ENCODE measurements at places on chromosomes 3 and 15.

GRCh38 chr15:52683580-52683979, 4.4 kb upstream of the ATOSA start:
- DNase-seq, result no peak

DNA sequence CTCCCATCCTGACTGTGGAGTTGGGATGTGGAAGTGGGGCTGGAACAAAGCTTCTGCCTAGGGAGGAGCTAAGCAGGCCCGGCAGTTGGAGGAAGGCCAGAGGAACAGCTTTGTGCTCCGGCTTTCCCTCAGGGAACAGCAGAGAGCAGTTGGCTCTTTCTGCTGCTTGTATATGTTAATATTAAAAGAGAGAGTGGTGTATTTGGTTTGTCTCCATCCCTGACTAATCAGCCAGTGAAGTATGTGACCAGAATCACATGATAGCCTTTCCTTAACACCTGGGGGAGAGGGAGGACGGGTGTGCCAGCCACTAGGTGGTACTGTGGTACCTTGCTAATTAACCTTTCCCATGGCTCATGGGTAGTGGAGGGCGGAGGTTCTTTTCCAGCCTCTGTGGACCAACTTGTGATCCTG, 10.0 kb downstream of the EIF2B5 start:
- DNase-seq, result no peak

DNA sequence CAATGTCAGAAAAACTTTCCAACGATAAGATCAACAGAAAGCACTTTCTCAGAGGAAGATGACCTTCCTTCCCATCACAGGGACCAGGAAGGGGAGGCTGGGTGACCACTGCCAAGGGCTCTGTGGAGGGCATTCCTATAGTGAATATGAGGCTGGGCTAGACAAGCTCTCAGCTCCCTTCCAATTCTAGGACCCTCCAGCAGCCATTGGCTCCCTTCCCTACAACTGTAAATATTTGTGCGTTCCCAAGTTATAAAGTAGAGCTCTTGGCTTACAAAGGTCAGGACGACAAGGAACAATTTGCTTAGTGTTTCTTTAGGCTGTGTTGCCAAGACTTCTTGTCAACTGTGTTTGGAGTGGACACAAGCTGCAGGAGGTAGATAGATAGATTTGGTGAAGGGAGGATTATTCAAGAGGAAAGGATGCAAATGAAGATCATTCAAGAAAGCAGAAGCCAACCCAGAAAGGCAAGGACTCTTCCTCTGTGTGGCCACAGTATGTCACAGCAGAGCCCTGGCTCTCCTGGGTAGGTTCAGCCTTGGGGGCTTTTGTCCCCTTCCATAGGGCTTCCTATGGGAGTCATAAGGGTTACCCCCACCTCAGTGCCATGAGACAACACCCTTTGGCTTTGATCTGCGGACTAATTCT, 223.6 kb upstream of the TLE3 start:
- DNase-seq, result no peak

DNA sequence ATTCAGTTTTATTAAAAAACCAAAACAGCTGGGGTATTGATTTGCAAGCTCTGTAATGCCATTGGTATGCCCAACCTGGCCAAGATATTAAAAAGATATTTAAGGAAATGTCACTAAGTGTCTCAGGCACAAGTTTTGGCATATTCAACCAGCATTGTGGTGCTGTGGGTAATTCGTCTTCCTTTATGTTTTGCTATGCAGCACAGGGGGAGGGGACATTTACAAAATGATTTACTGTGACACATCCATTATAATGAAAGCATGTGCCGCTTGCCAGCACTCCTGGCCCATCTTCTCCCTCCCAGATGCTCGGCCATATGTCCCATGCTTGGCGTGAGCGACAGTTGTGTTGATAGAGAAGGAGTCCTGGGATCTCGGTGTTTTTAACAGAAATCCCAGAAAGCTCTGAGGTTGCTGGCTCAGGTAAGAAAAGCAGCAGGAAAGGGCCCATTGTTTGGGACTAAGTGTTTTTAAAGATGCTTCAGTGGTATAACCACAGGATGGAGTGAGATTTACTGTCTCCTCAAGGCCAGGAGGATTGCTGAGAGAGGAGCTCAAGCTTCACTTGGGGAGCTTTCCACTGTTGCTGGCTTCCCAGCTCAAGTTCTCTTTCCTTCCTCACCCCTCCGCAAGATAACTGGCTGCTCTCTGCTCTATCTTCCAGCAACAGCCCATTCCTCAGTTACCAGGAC, 158.2 kb upstream of the TSC22D2 start:
- DNase-seq, result no peak

GRCh38 chr3:143464850-143465249, 345.3 kb downstream of the CHST2 start:
- DNase-seq, result no peak

GRCh38 chr15:41877631-41878354, 16.1 kb downstream of the SPTBN5 start:
- DNase-seq, result no peak

DNA sequence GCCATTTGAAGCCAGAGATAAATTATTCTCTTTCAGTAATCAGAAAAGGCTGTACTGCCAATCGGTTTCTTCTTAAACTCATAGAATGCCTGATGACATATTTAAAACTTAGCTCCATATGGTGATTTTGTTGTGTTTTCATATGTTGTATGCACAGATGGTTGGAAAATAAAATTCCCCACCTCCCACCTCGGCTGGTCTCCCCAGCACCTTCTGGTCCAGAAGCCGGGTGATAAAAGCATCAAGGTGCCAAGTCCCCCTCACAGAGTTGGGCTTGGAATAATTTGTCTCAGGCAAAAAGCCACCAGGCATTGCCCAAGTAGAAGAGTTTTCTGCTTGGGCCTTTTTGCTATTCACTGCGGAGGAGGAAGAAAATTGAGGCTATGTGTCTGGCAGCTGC, 18.4 kb downstream of the LARS2 start:
- no peak for DNase-seq

DNA sequence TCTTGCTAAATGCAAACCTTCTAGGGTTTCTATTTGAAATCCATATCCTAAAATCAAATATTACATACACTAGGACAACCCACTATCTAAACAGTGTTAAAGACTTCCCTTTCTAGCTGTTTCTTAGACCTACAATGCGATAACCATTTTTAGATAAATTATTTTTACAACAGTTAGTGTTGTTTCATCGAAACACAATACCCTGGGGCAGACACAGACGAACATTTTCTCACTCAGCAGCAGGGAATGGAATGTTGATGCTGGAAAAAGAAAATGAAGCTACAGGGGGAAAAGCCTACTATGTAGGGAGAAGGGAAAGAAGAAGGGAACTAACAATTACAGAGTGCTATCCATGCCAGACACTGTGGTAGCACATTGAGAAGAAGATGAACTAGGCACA, 6.0 kb upstream of the HERC1 start:
- no peak for DNase-seq

- no peak for DNase-seq
Observed at GRCh38 chr3:142912402-142913172, 23.7 kb upstream of the PCOLCE2 start.

DNA sequence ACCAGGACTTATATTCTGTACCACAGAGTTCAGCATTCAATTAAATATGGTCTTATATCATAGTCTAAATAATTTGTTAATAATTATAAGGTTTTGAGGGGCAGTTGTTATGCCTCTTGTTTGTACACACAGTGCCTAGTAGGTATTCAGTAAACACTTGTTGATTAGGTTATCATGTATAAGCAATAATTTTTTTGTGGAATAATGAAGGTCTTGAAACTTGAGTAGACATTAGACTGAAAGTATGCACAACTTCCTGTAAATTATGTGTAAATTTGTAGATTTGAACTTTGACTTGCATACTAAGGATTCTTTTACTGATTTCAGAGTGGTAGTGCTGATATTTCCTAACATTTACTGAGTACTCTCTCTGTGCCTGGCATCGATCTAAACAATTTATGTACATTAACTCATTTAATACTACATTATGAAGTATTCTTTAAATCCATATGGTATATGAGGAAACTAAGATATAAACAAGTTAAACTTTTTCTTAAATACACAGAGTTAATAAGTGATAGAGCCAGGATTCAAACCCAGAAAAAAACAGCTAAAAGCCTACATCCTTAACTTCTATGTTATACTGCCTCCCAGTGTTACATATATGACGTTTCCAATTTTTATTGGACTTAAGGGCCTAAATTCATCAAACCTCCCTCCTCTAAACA, 65.1 kb downstream of the GLCE start:
- no peak for DNase-seq

DNA sequence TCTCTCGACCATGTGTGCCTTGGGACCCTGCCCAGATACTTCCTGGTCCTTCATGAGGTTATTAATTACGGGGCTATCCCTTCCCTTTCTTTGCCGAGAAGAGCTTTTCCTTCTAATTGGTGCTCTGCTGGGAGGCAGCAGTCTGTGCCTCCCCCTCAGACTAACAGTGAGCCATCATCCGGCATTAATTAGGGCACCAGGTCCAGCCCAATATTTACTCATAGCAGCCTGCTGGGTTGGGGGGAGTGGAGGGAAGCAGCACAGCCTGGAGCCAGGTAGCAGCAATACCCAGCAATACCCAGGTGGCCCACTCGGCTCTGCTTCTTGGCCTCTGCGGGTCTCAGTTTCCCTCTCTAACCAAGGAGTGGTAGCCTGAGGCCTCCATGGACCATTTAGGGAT, 20.1 kb downstream of the CACNA2D2 start:
- DNase-seq, result no peak
